ENCODE measurements at places on chromosomes 7 and 10. TPM values are rescaled to one million over a fixed set of nuclear protein-coding genes. Genes with fewer than 3 reads are reported as not detected.

The PGAM2 gene
- total RNA-seq = 0.56 TPM

The TBX20 gene
- 11.5 TPM for total RNA-seq

The CNNM2 gene
- total RNA-seq = 9.0 TPM

The PTN gene
- 8.2 TPM for total RNA-seq
